G401 (cell line): ENCODE measurements at places on chromosomes 13 and 19. TPM values are rescaled to one million over a fixed set of nuclear protein-coding genes. Genes with fewer than 3 reads are reported as not detected.

Gene TUBA3C
- not detected in 2 replicates for total RNA-seq

Gene ZFP36
- 1.1 and 1.9 TPM in 2 replicates for total RNA-seq

Gene ZNF99
- not detected in 2 replicates for total RNA-seq

DNA sequence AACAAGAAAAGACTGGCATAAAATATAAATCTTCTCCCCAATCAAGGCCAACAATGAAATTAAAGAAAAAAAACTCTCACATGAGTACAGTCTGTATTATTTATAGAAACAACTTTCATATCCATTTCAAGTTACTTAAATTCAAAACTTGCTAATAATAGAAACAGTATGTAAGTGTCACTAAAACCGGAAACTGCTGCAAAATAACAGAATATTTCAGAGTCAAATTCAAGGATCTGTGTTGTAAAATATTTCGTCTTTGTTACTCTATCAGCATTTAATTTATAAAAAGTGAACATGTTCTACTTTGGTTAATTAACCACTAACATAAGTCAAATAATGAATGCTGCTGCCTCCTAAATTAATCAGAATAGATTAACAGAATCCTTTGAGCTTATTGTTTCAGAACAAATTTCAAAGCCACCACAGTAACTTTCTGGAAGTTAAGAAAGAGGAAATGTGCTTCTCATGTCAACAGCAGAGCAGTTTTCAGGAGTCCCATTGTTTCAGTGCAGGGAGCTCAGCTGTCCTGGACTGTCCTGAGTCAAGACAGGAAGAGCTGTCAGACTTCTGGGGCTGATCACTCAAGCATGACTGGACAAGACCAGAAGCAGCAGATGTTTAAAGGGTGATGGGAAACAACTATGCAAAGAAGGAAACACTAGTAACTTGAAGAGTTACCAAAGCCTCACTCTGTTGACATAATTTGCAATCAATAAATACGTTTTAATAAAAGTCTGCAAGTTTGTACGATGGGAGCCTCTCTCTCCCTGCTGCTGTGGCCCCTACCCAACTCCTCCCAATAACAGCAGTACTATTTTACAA lies 76.9 kb downstream of the FOXO1 start:
- peak; percentile 7 for DNase-seq

DNA sequence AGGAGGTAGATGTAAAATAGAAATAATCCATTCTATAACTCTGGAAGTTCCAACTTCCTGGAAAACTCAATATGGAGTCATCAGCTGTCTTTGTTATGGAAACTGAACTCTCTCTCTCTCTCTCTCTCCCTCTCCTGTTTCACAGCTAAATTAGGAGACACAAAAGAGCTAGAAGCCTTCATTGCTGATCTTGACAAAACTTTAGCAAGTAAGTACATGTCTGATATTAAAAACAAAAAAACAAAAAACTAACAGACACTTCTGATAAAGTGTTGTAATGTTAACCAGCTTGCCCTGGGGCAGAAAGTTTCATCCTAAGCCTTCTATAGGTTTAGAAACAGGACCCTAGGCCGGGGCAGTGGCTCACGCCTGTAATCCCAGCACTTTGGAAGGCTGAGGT lies 11.3 kb downstream of the RGCC start:
- DNase-seq, result no peak

DNA sequence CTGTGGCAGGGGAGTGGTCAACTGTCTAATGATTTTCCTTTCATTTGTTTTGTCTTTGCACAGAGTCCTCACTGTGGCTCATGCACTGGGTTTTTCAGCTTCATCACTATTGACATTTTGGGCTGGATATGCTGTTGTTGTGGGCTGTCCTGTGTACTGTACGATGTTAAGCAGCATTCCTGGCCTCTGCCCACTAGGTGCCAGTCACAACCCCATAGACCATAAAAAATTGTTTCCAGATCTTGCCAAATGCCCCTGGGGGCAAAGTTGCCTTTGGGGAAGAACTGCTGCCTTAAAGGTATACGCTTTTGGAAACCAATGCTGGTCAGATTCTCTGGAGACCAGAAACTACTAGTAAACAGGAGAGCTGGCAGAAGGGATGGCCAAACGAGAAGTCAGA lies 310.4 kb downstream of the SPRY2 start:
- DNase-seq, result no peak

- DNase-seq, result peak; percentile 91
Observed at GRCh38 chr19:12793290-12794195, 2.3 kb downstream of the JUNB start.
